ENCODE measurements at places on chromosomes 16 and 17. TPM values are rescaled to one million over a fixed set of nuclear protein-coding genes. Genes with fewer than 3 reads are reported as not detected.

The PAQR4 gene
- 12.5 TPM for polyA plus RNA-seq

The ZDHHC1 gene
- polyA plus RNA-seq: 15.2 TPM

The GTF3C1 gene
- polyA plus RNA-seq: 98.3 TPM

The AIPL1 gene
- polyA plus RNA-seq: 0.04 TPM

The SLC35G6 gene
- not detected for polyA plus RNA-seq

The SMIM22 gene
- polyA plus RNA-seq: 176 TPM

The C1QTNF8 gene
- polyA plus RNA-seq: not detected

The HS3ST4 gene
- 0.19 TPM for polyA plus RNA-seq

The BRIP1 gene
- 0.09 TPM for polyA plus RNA-seq

The MYLK3 gene
- polyA plus RNA-seq: 0.14 TPM

The KCNJ2 gene
- 0.75 TPM for polyA plus RNA-seq

The GRIN2C gene
- 0.09 TPM for polyA plus RNA-seq

The KCNG4 gene
- polyA plus RNA-seq: not detected

The GAS2L2 gene
- 0.33 TPM for polyA plus RNA-seq

The CMTM4 gene
- 14.9 TPM for polyA plus RNA-seq

The KRTAP4-3 gene
- not detected for polyA plus RNA-seq

The RPUSD1 gene
- 17.7 TPM for polyA plus RNA-seq

The PMP22 gene
- polyA plus RNA-seq: 13.9 TPM
